Activated CD8-positive, alpha-beta memory T cell treated with anti-CD3 and anti-CD28 coated beads for 48 hours (primary cell): ENCODE measurements at places on chromosomes 7 and 10.

- DNase-seq = no peak
These were observed 42.2 kb downstream of the EXOC6 start for GRCh38 chr10:92890471-92890870.

DNA sequence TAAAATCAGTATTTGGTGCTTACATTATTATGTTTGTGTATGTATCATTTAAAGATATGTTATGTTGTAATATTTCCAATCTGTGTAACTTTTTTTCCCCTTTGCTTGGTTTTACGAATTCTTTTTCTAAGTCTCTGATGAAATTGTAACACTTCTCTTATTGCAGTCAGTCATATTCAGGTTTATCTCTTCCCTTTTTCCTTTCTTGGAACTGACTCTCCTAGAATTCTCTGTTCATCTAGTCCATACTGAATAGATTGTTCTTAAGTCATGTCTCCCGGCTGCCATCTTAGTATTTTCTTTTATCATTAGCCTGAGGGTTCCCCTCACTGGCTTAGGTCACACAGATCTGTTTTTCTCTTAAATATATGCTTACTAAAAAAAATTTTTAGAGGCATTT lies 44.6 kb downstream of the PHTF2 start:
- DNase-seq = no peak

DNA sequence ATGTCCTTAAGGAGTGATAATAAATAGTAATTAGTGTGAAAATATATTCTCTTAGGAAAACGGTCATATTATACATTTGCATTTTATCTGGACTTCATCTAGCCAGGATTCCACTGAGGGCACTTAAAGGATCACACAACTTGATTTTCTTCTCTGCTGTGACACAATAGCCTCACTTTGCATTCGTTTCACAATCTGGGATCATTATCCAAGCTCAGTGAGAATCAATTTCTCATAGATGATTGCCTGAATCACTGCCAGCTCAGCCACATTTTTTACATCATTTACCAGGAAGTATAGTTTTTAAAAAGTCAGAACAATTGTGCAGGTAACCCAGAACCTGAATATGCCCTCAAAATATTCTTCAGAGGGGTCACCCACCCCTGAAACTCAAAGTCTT lies 68.9 kb downstream of the PTPRZ1 start:
- DNase-seq = no peak

GRCh38 chr7:113636727-113637421 lies 281.9 kb downstream of the PPP1R3A start:
- no peak for DNase-seq

GRCh38 chr10:4533621-4534020 lies 292.4 kb upstream of the AKR1E2 start:
- DNase-seq = no peak
